ENCODE measurements at places on chromosomes 4 and X. TPM values are rescaled to one million over a fixed set of nuclear protein-coding genes. Genes with fewer than 3 reads are reported as not detected.

Gene BRS3
- not detected for total RNA-seq

Gene TMSB15B
- 1.4 TPM for total RNA-seq

Gene CYLC1
- total RNA-seq, result not detected

Gene NEUROG2
- not detected for total RNA-seq

Gene ABLIM2
- total RNA-seq, result not detected

Gene CNKSR2
- 0.76 TPM for total RNA-seq

Gene XKRX
- not detected for total RNA-seq

Gene RNF128
- total RNA-seq, result 0.54 TPM

Gene MAGEA8
- not detected for total RNA-seq

Gene REPS2
- total RNA-seq, result not detected

Gene ADAMTS3
- 0.43 TPM for total RNA-seq

Gene FAM47E
- not detected for total RNA-seq

Gene TFDP3
- total RNA-seq, result not detected

Gene ITM2A
- total RNA-seq, result not detected

Gene PTCHD1
- total RNA-seq, result not detected

Gene SLC16A2
- 55.3 TPM for total RNA-seq

Gene PDK3
- total RNA-seq, result 7.0 TPM

Gene ADGRA3
- total RNA-seq, result 9.4 TPM

All from GM23248 (cell line).